ENCODE measurements at places on chromosomes 1 and 21.

DNA sequence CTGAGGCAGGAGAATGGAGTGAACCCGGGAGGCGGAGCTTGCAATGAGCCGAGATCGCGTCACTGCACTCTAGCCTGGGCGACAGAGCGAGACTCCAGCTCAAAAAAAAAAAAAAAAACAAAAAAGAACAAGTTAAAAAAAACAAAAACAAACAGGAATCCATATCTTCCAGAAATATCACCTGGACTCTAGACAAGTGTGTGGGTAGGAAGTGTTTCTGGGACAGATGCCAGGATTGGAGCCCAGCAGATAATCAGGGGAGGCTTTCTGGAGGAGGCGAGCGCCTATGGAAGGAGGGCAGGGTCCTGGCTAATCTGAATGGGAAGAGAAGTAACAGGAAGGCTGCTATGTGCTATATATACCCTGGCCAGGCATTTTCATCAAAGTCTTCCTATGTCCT is 43.6 kb upstream of the SYNC start:
- DNase-seq, result no peak

DNA sequence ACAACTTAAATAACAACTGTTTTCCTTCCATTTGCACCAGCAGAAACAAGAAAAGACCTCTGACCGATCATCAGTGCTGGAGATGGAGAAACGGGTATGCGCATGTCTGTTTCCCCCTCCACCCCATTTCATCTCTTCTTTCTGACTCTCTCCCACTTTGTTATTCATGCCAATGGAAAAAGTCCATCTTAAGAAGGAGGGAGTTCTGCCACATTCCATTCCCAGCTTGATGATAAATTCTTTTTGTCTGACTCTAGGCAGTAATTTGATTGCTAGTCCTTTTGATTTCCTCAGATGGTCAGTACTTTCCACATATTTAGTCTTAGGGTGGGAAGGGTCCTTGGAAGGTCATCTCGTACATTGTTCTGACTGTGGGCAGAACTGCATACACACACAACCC is 142.5 kb downstream of the SYT2 start:
- no peak for DNase-seq

DNA sequence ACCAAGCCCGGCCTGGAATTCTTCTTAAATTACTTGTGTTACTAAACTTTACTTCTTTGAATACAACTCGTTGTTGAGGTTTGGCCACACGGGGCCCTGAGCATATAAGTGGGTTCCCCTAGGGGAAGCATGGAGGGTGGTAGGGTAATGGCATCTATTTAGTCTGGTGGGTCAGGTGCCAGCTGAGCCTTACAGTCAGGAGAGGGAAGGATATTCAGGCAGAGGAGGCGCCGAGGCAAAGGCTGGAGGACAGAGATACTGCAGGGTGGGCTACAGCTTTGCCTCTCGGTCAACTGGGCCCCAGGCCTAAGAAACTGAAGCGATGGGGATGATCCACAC is 424 bp upstream of the NECAP2 start:
- no peak for DNase-seq

DNA sequence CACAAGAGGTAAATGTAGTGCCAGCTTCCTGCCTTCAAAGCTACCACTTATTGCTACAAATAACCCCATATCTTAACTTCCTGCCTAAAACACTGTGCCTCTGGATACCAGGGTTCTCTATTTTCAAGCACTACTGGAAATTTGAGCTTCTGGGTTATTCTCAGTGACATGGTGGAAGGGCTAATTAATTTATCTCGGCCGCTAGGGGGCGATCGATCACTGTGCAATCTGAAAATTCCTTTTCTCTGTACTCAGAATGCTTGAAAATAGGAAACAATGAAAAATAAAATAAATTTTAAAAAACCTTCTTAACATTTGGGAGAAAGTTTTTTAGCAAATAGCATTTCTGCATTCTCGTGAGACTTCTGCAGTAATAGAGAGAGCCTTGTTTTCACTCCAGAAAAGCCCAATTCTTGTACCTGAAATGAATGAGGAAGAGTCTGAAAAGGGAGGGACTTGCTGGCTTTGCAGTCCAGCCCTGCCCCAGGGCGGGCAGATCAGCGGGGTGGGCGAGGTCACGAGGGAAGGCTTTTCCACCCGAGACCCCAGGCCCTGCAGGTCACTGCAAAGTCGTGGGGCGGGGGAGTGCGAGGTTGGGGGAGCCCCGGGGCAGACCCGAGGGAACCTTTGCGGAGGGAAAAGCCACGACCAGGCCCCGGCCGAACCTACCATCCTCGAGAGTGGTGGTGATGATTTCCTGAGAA is 276.7 kb downstream of the PCP4 start:
- DNase-seq, result peak; percentile 61

DNA sequence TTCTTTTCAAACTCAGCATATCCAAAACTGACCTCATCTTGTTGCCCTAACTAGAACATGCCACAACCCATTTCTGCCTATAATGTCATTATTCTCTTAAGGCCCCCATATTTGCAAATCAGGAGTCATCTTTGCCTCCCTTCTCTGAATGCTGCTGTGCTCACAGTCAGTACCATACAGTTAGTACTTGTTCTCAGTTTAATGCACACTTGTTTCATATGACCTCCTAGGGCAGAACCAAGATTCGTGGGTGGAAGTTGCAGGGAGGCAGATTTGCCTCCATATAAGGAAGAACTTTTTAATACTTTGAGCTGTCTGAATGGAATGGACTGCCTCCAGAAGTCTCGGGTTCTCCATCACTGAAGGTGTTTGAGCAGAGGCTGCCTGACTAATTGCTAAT is 9.2 kb downstream of the CAP1 start:
- DNase-seq, result no peak

DNA sequence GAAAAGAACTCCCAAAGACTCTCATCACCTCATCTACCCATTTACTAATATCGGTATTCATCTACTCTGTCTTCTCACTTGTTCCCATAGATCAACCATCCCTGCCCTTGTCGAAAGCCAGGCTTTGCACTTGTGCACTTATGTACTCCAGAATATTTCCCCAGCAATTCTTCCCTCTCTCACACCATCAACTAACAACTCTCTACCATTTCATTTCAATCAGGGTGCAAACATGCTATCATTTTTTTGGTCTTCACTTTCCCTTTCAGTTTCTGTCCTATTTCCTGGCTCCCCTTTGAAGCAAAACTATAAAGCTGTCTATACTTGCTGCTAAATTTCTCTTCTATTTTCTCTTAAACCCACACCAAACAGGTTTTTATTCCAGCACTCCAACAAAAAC is 6.7 kb downstream of the C1orf105 start:
- no peak for DNase-seq

GRCh38 chr1:8211251-8211882 is 106.5 kb upstream of the SLC45A1 start:
- DNase-seq, result no peak

- DNase-seq, result no peak
Measured at GRCh38 chr1:21586222-21586621, 77.0 kb downstream of the ALPL start.

DNA sequence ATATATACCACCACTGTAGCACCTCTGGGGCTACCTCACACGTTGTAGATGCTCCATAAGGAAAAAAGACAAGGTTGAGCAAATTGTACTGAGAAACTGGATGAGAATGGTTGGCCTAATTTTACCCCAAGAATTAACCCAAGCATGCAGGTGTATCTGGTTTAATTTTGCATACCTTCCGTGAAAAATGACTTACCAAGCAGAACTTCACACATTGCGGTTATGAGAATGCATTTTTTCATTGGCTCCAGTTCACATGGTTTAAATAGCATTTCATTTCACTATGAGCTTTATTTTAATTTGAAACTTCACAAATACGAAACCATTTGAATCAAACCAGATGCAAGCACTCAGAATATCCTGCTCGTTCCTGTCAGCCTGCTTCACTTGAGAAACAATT is 512.2 kb downstream of the LTN1 start:
- DNase-seq, result no peak

DNA sequence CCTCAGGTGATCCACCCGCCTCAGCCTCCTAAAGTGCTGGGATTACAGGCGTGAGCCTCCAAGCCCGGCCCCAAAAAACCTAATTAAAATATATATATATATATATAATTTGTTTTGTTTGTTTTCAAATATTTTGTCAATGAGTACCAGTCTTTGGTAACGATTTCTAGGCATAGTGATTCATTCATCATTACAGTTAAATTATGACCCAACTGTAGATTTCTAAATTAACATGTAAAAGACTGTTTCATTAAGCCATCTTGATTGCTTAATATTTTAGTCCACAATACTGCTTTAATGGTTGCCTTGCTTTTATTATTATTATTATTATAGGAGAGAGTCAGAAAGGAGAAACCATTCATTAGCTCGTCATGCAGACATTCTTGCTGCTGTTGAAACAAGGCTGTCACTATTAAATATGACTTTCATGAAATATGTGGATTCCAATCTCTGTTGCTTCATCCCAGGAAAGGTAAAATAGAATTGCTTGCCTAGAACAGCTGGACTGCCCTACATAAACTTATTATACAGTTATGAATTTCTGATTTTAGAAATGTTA is 19.9 kb downstream of the FBXO28 start:
- DNase-seq, result no peak

- no peak for DNase-seq
Measured at GRCh38 chr1:65572701-65573421, 152.4 kb downstream of the LEPR start.

DNA sequence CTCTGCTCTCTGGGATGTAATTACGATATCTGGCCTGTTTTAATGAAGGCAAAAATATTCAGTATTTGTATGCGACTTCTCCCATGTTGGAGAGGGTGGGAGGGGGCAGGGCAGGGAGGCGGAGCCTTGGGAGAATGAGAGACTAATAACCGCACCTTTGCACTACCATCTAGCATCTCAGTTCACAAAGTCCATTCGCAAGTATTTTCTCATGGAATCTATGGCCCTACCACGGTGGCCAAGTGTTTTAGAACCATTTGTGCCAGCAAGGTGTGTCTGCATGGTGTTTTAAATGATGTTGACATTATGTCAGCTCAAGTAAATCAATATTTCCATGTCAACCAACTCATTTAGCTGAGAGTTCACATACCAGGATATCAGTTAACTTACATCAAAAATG is 14.3 kb upstream of the BLACAT1 start:
- no peak for DNase-seq

GRCh38 chr1:214396330-214396729 is 115.4 kb downstream of the SMYD2 start:
- DNase-seq, result no peak

GRCh38 chr1:230633469-230633868 is 8.8 kb upstream of the COG2 start:
- DNase-seq, result no peak

DNA sequence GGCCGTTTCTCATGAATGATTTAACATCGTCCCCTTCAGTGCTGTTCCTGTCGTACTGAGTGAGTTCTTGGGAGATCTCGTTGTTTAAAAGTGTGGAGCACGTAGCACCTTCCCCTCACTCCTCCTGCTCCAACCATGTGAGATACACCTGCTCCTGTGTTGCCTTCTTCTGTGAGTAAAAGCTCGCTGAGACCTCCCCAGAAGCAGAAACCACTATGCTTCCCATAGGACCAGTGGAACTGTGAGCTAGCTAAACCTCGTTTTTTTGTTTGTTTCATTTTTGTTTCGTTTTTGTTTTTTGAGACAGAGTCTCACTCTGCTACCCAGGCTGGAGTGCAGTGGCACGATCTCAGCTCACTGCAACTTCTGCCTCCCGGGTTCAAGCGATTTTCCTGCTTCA is 198.6 kb downstream of the NCAM2 start:
- DNase-seq, result no peak

GRCh38 chr1:101408212-101409042 is 171.6 kb downstream of the S1PR1 start:
- DNase-seq, result no peak

GRCh38 chr1:56222914-56223540 is 356.3 kb downstream of the PLPP3 start:
- DNase-seq, result no peak

DNA sequence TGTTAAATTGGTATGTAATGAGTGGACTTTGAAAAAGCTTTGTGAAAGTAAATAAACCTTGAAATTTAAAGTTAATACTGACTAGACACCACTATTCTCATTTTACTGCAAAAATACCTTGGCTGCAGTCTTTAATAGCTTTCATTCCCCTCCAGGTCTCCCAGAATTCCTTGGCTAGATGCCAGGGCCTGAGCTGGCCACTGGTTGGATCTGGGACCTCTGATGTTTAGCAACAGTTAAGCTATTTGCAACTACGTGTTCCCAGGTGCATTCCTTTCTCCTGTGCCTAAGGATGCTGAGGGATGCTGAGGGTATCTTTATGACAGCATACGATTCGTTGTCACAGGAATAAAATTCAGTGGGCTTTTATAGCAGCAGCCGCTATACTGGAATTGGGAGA is 938.7 kb downstream of the TTLL7 start:
- no peak for DNase-seq

GRCh38 chr1:2377751-2378440 is 13.5 kb downstream of the MORN1 start:
- DNase-seq, result no peak

- DNase-seq, result no peak
Measured at GRCh38 chr1:110463725-110464124, 12.8 kb downstream of the PROK1 start.

- DNase-seq, result no peak
Measured at GRCh38 chr1:71053758-71054157, 6.1 kb upstream of the PTGER3 start.

- DNase-seq, result no peak
Measured at GRCh38 chr21:33973268-33973667, 57.7 kb upstream of the ATP5PO start.

GRCh38 chr1:94799206-94799605 is 21.0 kb upstream of the SLC44A3 start:
- no peak for DNase-seq

GRCh38 chr1:64229307-64229706 is 25.9 kb downstream of the UBE2U start:
- no peak for DNase-seq

GRCh38 chr1:20110679-20111078 is 8.7 kb downstream of the PLA2G2D start:
- no peak for DNase-seq

GRCh38 chr1:8004803-8005573 is 21.1 kb downstream of the ERRFI1 start:
- DNase-seq, result no peak

DNA sequence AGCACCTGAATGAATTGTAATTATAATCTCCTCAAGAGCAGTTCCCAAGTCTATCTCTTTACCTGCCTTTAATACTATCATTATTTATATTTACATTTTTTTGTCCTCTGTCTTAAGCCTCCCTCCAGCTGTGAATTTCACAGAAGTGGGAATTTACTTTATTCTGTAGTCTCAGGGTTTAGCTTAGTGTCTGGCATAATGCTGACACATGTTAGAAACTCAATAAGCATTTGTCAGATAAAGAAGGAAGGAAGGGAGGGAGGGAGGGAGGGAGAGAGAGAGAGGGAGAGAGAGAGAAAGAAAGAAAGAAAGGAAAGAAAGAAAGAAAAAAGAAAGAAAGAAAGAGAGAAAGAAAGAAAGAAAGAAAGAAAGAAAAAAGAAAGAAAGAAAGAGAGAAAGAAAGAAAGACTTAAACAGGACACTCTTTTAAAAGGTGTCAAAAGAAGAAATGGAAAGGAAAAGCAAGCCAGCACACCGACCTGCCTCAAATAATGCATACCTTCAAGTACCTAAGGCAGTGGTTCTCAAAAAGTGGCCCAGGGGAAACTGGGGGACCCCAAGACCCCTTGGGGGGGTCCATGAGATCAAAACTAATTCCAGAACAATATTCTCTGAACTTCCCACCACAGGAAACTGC is 1.8 kb upstream of the PGLYRP4 start:
- DNase-seq, result no peak

- no peak for DNase-seq
Measured at GRCh38 chr1:44034976-44035716, 3.9 kb upstream of the SLC6A9 start.

Data from endothelial cell (in vitro differentiated cells).